Osteocyte (in vitro differentiated cells): ENCODE measurements at places on chromosomes 2 and 18. TPM values are rescaled to one million over a fixed set of nuclear protein-coding genes. Genes with fewer than 3 reads are reported as not detected.

MYL12B gene
- total RNA-seq = 222 and 230 TPM in 2 replicates

- no peak for DNase-seq
Measured at GRCh38 chr18:54284535-54284934, 15.2 kb downstream of the POLI start.

CNDP1 gene
- total RNA-seq = not detected in 2 replicates

CFAP65 gene
- not detected in 2 replicates for total RNA-seq

DNA sequence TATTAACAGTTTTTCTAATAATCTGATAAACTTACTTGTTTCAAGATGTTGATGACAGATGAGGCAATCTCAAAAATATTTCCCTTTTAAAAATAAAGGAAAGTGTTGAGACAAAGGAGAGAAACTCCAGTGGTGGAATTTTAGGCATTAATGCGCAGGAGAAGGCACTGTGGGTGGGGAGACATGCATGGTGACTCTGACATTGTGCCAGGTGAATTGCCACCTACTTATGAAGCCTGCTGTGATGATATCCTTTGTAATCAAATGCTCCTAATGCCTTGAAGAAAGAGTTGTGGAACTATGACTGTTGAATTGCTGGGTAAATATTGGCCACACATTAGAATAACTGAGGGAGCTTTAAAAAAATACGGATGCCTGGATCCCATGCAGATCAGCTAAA, 101.4 kb downstream of the PLA2R1 start:
- DNase-seq = no peak

GPR55 gene
- total RNA-seq = not detected in 2 replicates
